ENCODE measurements at places on chromosomes 3 and 15.

DNA sequence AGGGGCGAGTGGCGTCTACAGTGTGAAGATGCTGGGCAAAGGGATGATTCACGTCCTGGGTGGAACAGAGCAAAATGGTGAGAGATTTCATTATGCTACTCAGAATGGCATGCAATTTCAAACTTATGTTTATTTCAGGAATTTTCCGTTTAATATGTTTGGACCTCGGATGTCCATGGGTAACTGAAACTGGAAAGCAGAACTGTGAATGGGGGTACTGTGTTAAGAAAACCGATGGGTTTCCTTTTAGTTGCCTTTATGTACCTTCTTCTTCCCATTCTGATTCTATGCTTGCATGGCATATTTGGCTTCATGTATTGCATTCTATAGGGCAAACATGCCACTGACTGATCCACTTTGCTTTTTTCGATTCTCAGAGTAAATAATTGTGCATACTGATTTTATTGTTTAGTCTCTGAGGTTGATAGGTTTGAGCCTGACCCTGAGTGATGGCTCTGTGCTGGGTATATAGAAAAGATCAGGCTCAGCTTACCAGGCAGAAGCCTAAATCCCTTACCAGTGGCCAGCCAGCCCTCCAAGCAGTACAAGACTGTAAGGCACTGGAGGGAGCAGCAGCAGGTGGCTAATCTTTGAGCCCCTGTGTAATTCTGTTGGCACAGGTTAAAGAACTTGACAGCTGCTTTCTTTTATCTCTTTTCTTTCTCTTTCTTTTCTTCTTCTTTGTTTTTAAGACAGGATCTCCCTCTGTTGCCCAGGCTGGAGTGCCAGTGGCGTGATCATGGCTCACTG, 4.5 kb downstream of the QTRT2 start:
- DNase-seq = no peak

- no peak for DNase-seq
These were observed 713.5 kb upstream of the LMCD1 start for GRCh38 chr3:7787871-7788828.

DNA sequence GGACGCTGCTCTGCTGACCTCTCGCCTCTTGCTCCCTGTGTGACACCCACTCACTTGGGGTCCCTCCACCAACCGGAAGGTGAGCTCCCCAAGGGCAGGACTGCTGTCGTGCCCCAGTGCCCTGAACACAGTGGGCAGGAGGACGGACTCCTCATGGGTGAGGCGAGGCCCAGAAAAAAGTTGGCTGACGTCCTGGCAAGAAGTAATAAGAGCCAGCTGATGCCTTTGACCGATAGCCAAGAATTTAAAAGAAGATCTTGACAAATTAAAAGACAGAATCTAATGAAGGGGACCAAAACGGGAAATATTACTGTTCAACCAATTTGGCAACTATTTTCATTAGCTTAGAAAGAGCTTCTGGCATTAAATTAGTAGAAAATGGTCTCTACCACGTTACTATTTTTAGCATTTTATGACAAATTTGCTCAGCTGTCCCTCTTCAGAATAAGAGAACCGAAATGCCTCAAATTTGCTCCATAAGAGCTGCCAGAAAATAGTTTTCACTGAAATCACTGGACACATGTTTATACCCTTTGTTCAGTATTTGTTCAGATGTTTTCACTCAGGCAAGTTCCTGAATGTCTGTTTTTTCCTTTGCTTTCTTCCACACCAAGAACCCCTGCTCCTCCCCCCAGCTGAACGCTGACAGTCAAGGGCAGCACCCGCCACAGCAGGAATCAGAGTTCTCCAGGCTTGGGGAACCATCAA, 60.5 kb downstream of the XXYLT1 start:
- no peak for DNase-seq

- DNase-seq = no peak
These were observed 188.0 kb upstream of the MRPL3 start for GRCh38 chr3:131690800-131691199.

DNA sequence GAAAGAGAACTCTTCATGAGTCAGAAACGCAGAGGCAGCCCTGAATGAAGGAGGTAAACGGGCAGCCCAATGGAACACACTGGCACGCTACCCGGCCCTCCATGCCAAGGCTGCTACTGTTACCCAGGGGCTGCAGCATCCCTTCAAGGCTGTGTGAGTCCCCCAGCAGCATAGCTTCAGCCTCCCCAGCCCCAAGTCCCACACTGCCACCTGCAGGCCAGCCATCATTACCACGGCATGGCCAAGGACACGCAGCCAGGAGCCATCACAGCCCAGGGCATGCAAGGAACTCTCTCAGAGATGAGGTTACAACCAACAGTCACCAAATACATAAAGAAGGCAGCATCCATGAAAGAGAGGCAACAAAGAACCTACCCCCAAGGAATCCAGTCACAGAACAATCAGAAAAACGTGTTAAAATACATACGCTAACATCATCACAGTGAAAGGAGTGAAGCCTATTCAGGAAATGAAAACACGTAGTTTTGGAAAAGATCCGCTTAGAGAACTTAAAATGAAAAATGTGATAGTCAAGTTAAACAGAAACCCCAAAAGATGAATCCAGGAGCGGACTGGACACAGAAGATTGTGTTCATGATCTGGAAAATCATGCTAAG, 22.4 kb downstream of the PLA2G4F start:
- DNase-seq = peak; percentile 43

GRCh38 chr3:49901366-49902339, 2.0 kb downstream of the MST1R start:
- no peak for DNase-seq

DNA sequence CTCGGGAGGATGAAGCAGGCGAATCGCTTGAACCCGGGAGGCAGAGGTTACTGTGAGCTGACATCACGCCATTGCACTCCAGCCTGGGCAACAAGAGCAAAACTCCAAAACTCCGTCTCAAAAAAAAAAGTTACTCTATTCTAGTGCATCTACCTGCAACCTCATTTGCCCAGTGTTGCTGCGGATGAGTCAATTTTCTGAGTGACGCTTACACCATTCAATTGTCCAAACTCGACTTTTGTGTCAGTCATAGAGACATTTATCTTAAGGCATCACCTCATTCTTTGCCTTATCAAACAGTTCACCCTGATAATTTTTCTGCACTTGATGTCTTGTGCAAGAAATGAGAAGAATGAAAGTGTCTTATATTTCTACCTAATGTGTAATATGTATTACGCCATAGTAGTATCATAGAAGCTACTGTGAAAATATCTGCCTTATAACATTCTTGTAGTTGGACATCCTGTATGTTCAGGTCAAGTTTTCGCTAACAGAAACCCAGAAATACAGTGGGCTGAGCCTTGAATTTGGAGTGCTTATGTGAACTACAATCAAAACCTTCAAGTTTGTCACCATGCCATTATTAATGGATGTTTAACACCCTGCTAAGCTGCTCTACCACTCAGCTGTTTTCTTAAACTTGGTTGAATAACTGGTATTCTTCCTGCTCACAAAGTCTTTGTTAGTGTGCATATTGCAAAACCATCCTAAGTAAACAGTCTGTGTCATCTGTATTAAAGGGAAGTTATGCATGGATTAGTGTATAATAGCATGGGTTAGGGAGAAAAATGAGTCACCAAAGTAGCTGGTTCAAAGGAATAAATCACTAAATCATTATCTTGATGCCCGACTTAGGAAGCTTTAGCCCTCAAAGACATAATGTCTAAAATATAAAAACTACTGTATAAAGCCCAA, 531.0 kb upstream of the NR2F2 start:
- no peak for DNase-seq

DNA sequence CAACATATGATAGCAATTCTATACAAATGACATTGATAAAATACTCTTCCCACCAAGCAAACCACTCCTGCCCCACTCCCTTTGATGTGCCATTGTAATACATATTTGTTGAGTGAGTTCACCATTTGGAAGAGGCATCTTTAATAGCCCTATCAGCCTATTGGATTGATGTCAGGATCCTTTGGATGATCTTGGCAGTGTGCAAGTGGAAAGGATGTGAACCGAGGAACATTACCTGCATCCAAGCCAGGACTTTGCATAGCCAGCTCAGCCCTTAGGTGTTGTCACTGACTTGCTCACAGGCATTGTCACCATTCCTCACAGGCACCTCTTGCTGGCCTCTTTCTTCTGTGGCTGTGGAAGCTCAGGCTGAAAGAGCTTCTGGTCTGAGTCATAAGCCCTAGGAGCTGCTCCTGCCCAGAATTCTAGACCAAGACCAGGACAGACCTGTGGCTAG, 16.5 kb upstream of the TIMP4 start:
- DNase-seq = no peak

DNA sequence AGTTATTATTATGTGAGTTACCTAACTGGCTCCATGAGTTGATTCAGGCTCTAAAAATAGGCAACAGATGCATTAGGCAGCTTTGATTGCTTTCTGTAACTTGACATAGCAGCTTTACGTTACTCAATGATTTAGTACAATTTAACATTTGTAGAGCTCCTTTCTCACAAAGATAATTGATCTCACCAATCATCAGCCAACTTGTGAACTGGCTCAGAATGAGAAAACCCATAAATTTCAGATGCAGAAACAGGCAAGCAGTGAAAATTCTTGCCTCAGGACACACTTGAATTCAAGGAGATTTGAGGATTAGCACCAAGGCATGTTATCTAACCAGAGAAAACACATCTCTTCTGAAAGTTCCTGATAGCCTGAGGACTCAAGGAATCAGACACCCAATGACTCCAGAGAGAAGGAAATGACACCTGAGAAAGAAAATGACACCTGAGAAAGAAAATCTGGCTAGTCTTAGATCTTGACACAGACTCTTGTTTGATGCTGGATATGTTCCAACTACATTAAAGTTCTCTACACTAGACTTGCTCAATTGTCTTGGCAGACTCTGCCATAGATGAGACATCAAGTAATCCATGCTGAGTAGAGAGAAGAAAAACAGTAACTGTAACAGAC, 315.1 kb upstream of the CBLB start:
- no peak for DNase-seq

- no peak for DNase-seq
These were observed 4.1 kb upstream of the GCSAM start for GRCh38 chr3:112136959-112137693.

GRCh38 chr3:75110741-75111140, 496.3 kb upstream of the CNTN3 start:
- DNase-seq = no peak
